ENCODE measurements at places on chromosomes 1 and 21.

- peak; percentile 67 for DNase-seq
Observed at GRCh38 chr1:153790313-153790965, 15.2 kb downstream of the SLC27A3 start.

GRCh38 chr1:167441222-167441621 lies 77.1 kb downstream of the CD247 start:
- DNase-seq, result no peak

DNA sequence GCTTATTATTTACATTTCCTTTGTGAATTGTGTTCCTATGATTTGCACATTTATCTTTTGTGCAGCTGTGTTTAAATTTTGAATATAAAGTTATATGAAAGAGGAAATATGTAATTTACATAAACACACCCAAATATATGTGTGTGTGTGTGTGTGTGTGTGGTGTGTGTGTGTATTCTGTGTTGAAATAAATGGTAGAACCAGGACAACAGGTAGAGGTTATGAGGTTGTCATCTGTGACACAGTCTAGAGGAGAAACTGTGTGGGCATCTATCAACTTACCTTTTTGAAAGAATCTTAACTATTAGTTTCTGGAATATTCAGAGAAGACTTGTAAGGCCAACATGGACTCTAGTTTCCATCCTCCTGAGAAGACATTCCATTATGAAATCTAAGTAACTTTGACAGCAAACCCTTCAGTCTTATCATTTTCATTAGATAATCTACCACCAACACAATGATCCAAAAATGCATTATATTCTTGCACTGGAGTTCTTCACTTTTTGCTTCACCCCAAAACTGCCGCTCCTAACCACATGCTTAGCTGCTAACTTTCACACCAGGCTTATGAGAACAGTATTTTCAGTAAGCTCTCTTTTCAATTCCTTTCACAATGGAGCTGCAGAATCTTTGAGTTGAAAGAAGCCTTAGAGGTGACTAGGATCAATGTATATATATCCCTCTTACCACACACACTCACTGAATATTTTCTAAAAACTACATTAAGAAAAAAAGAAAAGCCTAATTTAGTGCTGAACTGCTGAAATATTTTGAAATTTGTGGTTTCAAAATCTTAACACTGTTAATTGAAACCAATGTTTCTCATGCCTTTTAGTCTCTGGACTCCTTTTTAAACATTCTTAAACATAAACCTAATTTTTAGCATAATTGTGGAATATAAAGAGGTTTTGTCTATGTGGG lies 21.8 kb downstream of the PTPRC start:
- DNase-seq, result no peak

GRCh38 chr1:23118957-23119792 lies 49.5 kb downstream of the LUZP1 start:
- DNase-seq, result no peak

GRCh38 chr1:114024049-114024448 lies 44.8 kb downstream of the OLFML3 start:
- DNase-seq, result no peak

All from common myeloid progenitor, CD34-positive (primary cell).